Colonic mucosa (tissue), 4 donors: ENCODE measurements at places on chromosomes 2 and 18.
A peak's percentile ranks its signal among the peaks of the same experiment; 100 is the strongest.

DNA sequence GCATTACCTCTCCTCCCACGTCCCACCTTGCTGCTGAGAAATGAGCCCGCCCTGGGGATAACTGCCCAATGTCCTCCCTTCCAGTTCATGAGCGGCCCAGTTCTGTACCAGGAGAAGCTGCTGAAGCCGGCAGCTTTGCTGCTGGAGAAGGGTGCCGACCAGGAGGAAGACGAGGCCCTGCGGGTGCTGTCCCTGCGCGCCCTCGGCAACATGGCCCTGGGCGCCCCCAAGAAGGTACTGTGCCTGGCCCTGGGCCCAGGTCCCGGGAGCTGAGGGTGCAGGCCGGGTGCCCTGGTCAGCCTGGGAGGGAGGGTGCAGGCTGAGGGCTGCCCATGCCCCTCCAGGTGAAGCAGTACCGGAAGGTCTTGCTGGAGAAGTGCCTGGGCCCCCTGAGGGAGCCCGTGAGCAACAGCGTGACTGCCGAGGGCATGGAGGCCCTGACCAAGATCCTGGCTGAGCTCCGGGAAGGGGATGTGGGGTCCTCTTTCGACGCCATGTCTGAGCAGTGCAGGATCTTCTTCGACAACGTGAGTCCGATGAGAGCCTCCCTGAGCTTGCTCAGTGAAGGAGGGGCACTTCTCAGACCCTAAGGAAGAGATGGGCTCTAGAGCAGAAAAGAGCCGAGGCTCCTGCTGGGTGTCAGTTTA, 25.7 kb downstream of the HJURP start:
- DNase-seq = no peak

GRCh38 chr2:200219309-200220113, 87.0 kb upstream of the SPATS2L start:
- DNase-seq = peak; percentile 31

- DNase-seq = no peak
These were observed 23.7 kb downstream of the METTL8 start for GRCh38 chr2:171410101-171410500.

GRCh38 chr2:46781468-46782189, 134.0 kb downstream of the MCFD2 start:
- no peak for DNase-seq

GRCh38 chr2:7767902-7768301, 850.7 kb downstream of the RNF144A start:
- no peak for DNase-seq

DNA sequence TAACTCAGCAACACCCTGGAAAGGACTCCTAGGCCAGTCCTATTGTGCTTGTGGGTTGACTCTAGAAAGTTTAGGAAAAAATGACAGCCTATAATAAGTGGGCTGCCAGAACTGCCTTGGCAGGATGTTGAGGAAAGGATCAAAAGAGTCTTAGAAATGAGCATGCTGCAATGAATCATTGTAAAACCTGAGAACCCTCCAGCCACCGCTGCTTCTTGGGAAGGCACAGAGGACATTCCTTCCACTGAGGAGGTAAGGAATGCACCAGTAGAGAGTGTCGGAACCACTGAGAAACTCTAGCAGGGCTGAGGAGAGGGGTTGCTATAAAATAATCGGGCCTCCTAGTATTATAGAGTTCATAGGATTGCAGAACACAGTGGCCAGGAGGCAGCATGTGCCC, 146.7 kb upstream of the SMIM21 start:
- DNase-seq = no peak

DNA sequence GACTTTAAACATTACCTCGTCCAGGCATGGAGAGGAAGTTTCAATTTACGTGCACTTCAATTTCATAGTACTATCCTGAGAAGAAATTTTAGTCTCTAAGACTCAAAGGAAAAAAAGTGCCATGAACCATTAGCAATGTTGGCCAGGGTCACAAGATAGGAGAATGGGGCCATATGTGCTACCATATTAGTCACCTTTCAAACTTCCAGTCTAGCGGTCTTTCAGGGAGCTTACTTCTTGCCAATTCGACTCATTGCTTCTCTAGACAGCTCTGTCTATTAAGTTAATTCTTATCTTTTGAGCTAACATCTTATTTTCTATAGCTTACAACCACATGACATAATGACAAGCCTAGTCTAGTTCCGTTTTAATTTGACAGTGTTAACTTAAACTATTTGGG, 129.1 kb downstream of the ANKRD44 start:
- no peak for DNase-seq

GRCh38 chr18:45854036-45854586, 28.6 kb downstream of the SIGLEC15 start:
- DNase-seq = no peak

- no peak for DNase-seq
These were observed 15.3 kb upstream of the THSD7B start for GRCh38 chr2:136750065-136750464.

GRCh38 chr2:70851704-70852103, 16.1 kb upstream of the CD207 start:
- DNase-seq = no peak

- DNase-seq = no peak
These were observed 97.2 kb downstream of the SOS1 start for GRCh38 chr2:39023649-39024048.

GRCh38 chr2:224847381-224847780, 131.2 kb upstream of the CCDC195 start:
- no peak for DNase-seq

DNA sequence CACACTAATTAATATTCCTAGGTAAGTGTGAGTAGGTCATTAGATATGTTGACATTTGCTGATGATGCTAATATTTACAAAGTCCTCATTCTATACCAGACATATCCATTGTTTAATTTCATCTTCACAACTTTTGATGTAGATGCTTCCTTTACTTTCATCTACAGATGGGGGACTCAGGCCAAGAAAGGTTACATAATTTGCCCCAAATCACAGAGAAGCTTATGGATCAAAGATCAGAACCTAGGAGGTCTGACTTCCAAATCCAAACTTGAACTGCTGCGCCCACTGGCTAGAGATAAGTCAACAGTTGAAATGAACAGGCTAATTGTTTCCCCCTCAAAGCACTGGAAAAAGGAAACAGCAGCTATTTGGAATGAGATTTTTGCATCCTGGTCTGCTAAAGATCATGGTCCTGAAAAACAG, 95.6 kb upstream of the TMEM178A start:
- DNase-seq = no peak

GRCh38 chr2:25159949-25160348, 8.4 kb downstream of the POMC start:
- DNase-seq = no peak

DNA sequence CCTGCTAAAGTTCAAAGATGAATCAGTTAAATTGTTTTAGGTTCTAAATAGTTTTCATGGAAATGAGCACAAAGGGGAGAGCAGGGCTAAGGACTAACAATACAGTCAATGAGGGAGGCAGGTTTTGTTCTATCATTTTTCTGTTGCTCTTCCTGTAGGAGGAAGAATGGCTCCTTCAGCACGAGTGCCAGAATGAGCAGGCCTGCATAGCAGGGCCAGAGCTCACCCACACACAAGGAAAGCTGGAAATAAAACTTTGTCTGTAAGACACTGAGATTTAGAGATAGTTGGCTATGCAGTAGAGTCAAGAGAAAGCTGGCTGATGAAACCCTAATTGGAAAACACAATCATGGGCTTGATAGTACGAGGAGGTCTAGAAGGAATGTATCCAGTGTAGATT, 313.3 kb downstream of the MBD2 start:
- no peak for DNase-seq

DNA sequence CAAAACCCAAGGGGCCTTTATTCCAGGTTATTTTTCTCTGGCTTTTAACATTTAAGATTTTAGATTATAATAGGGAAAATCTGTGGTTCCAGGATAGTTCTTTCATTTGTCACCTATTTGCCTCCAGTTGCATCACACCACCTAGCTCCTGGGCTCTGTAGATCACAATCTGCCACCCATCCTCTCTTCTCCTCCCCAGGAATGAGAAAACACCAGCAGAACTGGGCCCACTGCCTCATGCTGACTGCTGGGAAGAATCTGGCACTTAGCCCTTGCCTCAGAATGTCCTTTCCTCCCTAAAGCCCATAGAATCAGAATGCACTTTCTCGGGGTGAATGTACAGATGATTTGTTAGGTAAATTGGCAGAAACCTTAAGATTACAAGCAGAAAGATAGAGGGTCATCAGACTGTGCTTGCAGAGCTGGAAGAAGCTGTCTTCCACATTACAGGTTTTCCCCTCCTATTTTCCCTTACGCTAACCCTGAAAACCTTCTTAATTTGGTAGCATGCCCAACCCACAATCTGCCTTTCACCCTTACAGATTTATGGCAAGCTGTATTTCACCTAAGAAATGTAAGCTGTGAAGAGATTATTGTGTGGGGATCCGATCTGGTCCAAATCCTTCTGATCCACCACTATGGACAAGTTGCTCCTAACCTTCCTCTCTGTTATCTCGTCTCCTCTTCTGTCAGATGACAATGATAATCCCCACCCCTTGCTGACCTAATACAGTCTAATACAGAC, 72.6 kb downstream of the LRRC30 start:
- no peak for DNase-seq

DNA sequence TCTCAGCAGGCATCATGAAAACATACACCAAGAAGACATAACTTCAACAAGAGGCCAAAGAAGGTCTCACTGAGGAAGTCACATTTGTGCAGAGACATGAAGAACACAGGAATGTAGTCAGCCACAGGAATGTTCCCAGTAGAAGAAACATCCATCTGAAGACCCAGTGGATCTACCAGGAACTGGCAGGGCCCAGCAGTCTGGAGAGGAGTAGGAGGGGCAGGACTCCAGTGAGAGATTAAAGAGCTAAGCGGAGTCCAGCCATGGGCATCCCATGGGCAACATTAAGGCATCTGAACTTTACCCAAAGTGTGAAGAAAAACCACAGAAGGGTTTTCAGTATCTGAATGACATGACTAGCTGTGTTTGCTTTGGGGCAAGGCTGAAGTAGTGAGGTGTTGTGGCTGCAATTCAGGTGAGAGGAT, 103.1 kb downstream of the UPP2 start:
- DNase-seq = no peak

DNA sequence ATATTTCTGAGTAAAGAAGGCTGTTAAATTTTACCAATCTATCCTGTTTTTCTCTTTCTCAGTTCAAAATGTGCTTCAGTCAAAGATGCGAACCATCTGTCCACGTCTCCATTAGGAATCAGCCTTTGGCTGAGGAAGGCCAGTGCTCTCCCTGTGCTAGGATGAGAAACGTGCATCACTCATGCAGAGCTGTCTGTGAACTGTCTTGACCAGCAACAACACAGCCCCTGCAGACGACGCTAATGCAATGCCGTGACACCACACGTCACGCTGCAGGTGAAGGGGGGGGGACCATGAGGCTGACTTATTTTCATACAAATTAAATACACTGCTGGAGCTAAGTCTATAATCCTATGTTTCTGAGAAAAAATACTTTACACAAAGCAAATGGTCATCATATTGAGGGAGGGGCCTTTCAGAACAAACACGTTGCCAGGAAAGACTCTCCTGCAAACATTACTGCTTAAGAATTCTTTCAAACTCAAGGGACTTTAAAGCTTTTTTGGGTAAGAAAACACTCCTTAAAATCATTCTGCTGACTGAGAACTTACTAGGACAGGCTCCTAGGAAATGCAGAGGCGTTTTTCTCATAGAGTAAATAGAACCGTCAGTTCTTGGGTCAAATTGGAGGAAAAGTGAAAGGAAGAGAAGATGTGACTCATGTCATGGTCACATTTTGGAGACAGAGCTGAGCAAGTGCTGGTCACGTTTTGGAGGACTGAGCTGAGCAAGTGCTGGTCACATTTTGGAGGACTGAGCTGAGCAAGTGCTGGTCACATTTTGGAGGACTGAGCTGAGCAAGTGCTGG, 97.0 kb downstream of the MBP start:
- no peak for DNase-seq

- DNase-seq = no peak
These were observed 8.3 kb downstream of the TBR1 start for GRCh38 chr2:161424394-161424769.

GRCh38 chr2:64017811-64018700, 1.2 kb downstream of the VPS54 start:
- peak; percentile 38 for DNase-seq

GRCh38 chr2:205170399-205170798, 511.9 kb upstream of the NRP2 start:
- DNase-seq = no peak

- no peak for DNase-seq
These were observed 155.0 kb upstream of the REG3G start for GRCh38 chr2:78870343-78870967.

- no peak for DNase-seq
These were observed 933.7 kb upstream of the LRATD1 start for GRCh38 chr2:13698847-13699246.

GRCh38 chr2:239143858-239144712, 256.7 kb downstream of the HDAC4 start:
- no peak for DNase-seq

GRCh38 chr2:65367524-65367923, 64.9 kb downstream of the SPRED2 start:
- no peak for DNase-seq
